CD4-positive, alpha-beta T cell treated with Interleukin-12 subunit alpha and Interleukin-12 subunit beta, for 1 hour (primary cell): ENCODE measurements at places on chromosomes 1 and 21.

DNA sequence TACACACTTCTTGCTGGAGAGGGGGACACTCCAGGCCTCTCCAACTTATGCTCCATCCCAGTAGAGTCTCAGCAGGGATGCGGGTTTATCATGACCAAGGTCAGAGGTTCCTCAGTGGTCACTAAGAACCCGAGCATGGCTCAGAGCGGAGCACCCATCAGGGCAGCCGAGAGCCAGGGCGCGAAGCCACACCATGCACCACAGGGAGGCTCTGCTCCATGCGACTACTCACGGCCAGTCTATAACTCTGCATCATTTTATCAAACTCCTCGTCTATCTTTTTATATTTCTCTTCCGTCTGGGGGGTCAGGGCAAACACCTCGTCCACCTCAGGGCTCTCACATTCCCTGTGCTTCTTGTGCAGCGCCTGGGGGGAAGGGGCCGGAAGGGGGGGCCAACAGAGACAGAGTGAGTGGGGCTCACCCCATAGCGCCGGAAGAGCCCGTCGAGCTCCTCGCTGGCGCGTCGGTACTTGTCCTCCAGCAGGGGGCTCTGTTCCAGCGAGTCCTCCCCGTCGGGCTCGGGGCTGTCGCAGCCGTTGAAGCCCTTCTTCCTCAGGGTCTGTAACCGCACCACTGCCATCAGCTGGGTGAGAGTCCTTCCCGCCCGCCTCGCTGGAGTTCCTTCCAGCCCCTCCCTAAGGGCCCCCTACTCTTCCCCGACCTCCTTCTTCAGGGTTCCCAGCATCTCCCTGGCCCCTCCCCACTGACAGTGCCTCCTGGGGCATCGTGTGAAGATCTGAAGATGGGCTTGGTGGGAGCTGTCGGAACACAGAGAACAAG is 20.0 kb downstream of the MEF2D start:
- DNase-seq: peak; percentile 83

- DNase-seq: no peak
Observed at GRCh38 chr1:84402060-84402459, 3.8 kb downstream of the DNASE2B start.

- no peak for DNase-seq
Observed at GRCh38 chr1:155037043-155037442, 3.4 kb downstream of the DCST1 start.

- DNase-seq: no peak
Observed at GRCh38 chr1:23868557-23869016, 497 bp upstream of the FUCA1 start.

GRCh38 chr1:167011560-167012191 is 22.6 kb downstream of the MAEL start:
- DNase-seq: no peak

DNA sequence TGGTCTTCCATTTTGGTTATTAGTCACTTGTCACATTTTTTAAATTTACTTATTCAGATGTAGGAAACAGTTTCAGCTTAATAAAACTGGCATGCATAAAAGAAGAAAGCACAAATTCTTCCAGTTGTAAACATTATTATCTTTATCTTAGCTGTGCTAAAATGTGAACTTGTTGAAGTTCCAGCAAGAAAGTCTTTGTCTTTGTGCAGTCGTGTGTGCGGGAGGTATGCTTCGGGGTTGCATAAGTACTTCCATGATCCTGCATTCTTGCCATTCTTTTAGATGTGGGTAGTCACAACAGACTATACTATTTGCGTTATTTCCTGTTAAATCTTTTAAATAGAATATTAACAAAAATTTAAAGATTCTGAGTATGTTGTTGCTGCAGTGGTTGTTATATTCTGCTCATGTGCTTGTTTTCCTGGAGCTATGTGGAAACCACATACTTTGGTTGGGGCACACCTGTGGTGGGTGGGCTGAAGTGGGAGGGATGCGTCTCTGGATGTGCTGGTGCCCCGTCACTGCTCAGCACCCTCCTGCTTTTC is 49.9 kb downstream of the CBS start:
- no peak for DNase-seq

GRCh38 chr1:182376936-182377574 is 14.5 kb downstream of the GLUL start:
- no peak for DNase-seq

DNA sequence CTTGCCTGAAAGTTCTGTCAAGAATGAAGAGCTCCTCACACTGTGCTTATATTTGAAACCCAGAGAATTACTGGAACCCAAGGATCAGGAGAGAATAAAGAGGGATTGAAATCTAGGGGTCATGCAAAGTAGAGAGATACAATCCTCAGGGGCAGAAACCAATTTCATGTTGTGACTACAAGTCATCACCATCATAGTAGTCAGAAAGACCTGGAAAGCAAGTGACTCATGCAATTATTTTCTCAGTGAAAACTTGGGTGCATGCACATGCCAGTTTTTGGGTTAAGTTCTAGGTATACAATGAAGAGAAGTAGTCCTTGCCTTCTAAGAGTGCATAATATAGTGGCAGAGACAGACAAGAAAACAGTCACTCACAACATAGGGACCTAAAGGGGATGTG is 210.0 kb downstream of the ZC3H11B start:
- DNase-seq: no peak

DNA sequence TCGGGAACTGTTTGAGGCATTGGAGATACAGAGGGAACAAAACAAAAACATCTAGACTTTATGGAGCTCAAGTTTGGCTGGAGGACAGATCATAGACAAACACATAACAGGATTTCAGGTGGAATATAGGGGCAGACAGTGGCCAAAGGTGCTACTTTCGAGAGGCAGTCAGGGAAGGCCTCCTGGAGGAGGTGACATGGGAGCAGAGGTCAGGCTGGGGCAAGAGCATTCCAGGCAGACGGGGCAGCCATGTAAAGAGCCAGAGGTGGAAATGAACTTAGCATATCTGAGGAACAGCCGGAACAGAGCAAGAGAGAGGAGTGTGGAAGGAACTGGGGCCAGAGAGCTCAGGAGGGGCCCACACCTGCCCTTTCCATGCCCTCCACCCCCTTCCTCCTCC is 122.3 kb downstream of the DMRTB1 start:
- no peak for DNase-seq

- DNase-seq: no peak
Observed at GRCh38 chr1:162018418-162018817, 5.3 kb downstream of the OLFML2B start.

- no peak for DNase-seq
Observed at GRCh38 chr1:116577759-116578314, 7.0 kb upstream of the CD58 start.

DNA sequence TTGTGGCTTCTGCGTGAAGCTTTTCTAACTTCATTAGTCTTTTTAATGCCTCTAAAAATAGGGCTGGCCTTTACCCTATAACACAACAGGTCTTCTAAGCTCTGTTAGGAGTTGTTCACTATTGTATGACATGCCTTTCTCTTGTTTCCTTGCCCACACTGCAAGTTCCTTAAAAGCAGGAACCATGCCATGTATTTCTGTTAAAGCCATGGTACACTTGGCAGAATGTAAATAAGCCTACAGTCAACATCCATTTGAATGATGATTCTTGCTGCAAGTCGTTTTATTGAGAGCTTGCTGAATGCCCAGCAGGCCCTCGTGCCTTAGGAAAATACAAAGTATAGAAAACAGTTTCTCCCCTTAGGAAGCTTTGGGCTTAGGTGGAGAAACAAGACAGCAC is 214.6 kb downstream of the DUSP10 start:
- DNase-seq: no peak

- DNase-seq: no peak
Observed at GRCh38 chr1:232634096-232634495, 4.2 kb upstream of the SIPA1L2 start.

DNA sequence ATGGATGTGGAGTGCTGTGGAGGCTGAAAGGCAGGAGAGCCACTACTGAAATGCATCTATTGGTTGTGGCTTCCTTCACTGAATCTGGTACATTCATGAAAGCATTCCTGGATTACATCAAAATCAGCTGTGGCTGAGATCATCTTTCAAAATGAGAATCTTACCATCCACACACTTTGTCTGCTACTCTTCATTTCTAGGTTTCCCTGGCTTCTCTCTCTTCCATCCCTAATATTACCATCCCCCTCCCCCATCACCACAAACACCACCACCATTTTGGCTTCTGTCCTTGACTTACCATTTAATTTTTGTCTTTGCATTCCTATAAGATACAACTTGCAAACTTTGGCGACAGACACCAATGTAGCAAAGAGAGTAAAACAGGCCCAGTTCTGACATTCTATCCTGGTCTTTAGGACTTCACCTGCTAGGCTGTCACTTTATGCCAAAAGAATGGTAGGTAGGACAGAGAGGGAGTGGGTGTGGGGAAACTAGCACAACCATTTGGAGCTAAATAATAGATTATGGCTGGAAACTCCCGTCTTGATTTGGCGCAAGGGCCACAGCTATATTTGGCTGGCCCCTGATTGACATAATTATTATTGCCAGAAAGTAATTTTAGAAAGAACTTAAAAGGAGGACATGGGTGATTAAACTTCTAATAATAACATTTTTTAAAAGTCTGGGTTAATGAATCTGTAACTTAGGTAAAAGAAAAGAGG is 15.1 kb upstream of the DUSP10 start:
- no peak for DNase-seq

DNA sequence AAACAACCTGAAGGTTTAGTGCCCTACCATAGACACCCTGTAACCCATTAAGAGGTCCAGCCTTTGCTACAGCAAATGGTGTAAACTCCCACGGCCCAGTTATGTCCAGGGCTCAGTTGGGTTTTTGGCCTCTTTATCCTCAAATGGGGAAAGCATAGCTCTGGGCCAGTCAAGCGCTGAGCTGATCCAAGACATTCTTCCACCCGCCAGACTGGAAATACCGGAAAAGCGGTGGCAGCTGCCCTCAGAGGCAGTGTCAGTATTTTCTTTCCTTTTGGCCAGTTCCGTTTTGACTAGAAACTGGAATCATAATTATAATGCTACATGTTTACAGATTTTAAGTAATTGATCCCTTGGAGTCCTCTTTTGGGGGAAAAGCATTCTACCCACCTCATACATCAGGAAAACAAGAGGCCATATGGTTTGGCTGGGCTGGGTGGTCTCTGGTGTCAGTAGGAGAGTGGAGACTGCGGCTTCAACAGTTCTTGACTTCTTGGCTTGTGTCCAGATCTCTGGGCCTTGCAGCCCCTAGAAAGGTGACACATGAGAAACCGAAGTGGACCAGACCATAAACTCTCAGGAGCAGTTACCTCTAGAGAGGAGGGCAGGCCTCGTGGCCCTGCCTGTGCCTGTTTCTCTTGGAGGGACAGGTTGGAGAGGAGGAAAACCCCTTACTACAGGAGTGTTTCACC is 30.2 kb upstream of the CLDN14 start:
- no peak for DNase-seq

- DNase-seq: no peak
Observed at GRCh38 chr1:117561071-117561470, 44.8 kb upstream of the TENT5C start.

DNA sequence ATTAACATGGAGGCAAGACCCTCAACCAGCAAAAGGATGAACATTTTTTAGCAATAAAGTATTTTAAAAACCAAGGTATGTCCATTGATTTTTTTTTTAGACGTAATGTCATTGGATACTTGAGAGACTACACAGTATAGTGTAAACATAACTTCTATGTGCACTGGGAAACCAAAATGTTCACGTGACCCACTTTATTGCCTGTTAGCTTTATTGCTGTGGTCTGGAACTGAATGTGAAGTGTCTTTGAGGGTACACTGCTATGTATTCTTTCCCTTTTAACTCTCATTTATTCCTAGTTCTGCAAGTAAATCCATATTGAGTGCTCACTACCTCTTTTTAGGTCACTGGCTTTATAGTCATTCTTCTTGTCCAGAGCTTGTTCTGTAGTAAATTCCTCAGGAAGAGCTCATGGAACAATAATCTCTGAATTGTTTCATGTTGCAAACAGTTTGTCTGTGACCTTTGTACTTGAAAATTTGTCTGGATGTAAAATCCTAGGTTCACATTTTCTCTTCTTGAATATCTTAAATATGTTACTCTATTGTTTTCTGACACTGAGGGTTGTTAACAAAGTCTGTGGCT is 20.6 kb downstream of the ABCD3 start:
- DNase-seq: no peak

DNA sequence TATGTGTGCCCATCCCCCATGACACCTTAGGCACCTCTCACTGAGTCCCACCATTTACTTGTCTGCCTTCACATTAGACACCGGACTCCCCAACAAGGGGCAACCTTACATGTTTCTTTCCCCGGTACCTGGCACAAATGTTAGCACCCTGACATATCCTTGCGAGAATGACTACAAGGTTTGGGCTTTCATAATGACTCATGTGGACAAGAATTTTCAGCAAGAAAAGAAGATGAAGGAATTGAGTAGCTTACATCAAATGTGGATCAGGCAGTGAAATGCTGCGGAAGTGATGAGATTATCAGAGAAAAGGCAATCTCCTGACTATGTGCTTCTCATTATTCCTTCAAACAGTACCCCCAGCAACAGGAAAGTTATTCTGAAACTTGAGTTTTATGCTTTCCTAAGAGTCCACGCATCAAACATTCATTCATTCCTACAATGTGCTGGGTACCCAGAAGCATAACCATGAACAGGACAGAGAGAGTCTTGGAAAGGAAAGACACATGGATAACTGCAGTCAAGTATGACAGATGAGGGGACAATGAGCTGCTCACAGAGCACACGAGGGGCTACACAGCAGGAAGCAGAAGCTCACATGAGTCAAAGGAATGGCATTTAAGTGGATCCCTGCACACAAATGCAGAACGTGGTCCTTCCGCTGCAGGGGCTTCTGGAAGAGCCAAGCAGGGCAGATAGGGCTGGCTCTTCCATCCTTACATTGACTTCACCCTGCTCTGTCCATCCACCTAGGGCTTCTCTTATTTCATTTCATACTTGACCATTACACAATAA is 112.1 kb downstream of the PCNX2 start:
- DNase-seq: no peak

GRCh38 chr1:113934511-113935055 is 5.5 kb downstream of the HIPK1 start:
- no peak for DNase-seq

GRCh38 chr1:39655578-39656268 is 16.2 kb downstream of the NT5C1A start:
- DNase-seq: no peak

- DNase-seq: no peak
Observed at GRCh38 chr1:3225661-3226060, 156.7 kb downstream of the PRDM16 start.

- no peak for DNase-seq
Observed at GRCh38 chr1:69765951-69766350, 198.2 kb downstream of the LRRC7 start.
